T-helper 17 cell (primary cell): ENCODE measurements at places on chromosomes 7 and 10.

GRCh38 chr7:7984424-7984823 lies 15.8 kb downstream of the GLCCI1 start:
- peak overlapping the region; percentile 37 for H3K27ac ChIP-seq
- no peaks in the 10 kb centered on the region for H3K27me3 ChIP-seq
- H3K4me1 ChIP-seq: peaks cover 57% of the 10 kb centered on the region
- no peak overlapping the region for H3K4me3 ChIP-seq
- H3K36me3 ChIP-seq: peaks cover 6% of the 10 kb centered on the region

- no peaks in the 10 kb centered on the region for H3K36me3 ChIP-seq
- no peaks in the 10 kb centered on the region for H3K27me3 ChIP-seq
- H3K27ac ChIP-seq: no peak overlapping the region
- no peak overlapping the region for H3K4me3 ChIP-seq
Measured at GRCh38 chr7:3078514-3078913, 34.8 kb upstream of the CARD11 start.

- DNase-seq: no peak
- no peak overlapping the region for H3K4me3 ChIP-seq
- H3K27me3 ChIP-seq: peaks cover 33% of the 10 kb centered on the region
- peaks cover 3% of the 10 kb centered on the region for H3K4me1 ChIP-seq
- H3K27ac ChIP-seq: no peak overlapping the region
- no peaks in the 10 kb centered on the region for H3K36me3 ChIP-seq
Measured at GRCh38 chr7:78172267-78172757, 373.7 kb downstream of the PHTF2 start.

GRCh38 chr7:92843034-92843760 lies 6.8 kb upstream of the CDK6 start:
- peaks cover 11% of the 10 kb centered on the region for H3K4me1 ChIP-seq
- no peaks in the 10 kb centered on the region for H3K36me3 ChIP-seq
- H3K4me3 ChIP-seq: no peak overlapping the region
- H3K27ac ChIP-seq: no peak overlapping the region
- peaks cover 9% of the 10 kb centered on the region for H3K27me3 ChIP-seq

DNA sequence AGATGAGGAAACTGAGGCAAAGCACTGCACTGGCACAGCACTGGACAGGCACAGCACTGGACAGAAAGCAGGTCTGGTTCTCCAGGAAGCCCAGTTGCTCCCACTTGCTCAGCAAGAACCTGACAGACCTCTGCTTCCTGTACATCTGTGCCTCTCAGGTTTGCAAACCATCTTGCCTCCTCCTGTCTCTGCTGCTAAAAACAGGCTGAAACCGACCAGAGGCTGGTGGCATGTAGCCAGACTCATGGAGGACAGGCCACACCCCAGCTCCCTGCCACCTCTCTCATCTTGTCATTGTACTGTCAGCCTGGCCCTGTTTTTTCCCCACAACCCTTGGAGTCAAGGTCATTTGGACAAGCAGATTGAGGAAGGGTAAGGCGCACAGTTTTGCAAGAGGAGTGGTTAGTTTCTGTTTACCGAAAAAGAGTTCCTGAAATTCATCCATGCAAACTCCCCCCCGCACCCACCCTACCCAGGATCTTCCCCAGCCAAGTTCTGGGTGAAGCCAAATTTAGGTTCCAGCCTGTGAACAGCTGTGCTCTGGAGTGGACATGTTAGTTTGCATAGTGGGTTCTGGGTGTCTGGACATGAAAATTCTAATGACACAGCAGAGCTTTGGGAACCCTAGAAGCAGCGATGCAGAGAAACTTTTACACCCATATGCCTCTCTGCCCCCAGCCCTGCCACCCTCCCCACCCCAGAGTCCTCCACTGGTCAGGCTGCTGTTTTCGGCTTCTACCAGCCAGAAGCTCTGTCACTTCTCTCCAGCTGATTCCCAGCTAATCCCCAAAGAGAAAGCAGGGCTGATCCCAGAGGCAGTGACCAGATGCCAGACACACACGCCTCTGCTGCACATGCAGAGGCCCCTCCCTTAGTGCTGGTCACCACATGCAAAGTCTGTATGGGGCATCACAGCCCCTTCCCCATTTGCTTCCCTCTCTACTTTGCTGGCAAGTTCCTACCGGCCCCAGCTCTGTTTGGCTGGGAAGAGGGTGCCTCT lies 8.5 kb upstream of the C10orf105 start:
- H3K36me3 ChIP-seq: peaks cover 2% of the 10 kb centered on the region
- H3K4me1 ChIP-seq: peaks cover 55% of the 10 kb centered on the region
- peak; percentile 56 for DNase-seq
